ENCODE measurements at places on chromosomes 2 and 18.

DNA sequence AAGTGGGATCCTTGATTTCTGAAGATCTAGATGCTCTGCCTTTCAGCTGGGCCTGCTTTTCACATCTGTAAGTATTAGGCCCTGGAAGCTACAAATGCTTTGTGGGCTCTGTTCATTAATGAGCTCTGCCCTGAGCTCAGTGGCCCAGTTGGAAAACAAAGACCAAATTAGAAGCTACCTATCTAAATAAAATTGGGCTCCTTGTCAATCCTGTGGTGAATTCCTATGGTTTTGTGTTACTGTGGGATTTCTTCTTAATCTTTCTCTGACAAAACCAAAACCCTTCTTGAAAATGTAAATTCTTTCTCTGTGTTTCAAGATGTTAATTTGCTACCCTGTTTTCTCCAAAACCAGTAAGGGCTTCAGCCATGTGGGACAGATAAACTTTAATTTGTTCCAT is 219.0 kb upstream of the HS6ST1 start:
- no peak for DNase-seq

DNA sequence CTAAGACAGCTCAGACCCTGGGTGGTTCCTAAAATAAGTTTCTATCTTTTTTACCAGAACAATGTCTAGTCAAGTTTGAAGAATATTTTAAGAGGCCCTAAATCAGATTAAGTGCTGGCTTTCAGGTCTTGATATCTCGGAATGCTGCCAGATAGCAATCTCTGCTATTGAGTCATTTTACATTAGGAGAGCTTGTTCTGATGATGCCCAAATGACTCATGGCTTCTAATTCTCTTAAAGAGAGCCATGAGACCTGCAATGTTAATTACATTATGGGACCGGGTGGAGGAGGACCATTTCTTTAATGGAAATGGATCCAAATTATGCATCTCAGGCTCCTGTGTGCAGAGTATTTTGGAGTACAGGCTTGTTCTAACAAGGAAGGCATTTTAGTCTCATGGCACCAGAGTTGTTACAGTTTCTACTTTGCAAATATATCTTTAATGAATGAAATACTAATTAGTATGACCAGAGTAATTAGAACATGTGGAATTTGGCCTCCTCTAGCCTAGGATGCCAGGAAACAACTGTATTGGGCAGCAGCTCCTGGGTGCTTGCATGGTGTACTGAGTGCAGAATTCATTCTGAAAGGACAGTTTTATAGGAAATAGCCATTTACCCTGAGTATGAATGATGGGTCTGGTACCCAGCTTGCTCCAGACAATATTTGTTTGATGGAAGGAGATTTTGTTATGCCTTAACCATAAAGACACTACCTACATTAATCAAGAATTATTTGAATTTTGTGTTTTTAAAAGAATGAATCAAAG is 94.0 kb upstream of the SULT1C3 start:
- DNase-seq: no peak

DNA sequence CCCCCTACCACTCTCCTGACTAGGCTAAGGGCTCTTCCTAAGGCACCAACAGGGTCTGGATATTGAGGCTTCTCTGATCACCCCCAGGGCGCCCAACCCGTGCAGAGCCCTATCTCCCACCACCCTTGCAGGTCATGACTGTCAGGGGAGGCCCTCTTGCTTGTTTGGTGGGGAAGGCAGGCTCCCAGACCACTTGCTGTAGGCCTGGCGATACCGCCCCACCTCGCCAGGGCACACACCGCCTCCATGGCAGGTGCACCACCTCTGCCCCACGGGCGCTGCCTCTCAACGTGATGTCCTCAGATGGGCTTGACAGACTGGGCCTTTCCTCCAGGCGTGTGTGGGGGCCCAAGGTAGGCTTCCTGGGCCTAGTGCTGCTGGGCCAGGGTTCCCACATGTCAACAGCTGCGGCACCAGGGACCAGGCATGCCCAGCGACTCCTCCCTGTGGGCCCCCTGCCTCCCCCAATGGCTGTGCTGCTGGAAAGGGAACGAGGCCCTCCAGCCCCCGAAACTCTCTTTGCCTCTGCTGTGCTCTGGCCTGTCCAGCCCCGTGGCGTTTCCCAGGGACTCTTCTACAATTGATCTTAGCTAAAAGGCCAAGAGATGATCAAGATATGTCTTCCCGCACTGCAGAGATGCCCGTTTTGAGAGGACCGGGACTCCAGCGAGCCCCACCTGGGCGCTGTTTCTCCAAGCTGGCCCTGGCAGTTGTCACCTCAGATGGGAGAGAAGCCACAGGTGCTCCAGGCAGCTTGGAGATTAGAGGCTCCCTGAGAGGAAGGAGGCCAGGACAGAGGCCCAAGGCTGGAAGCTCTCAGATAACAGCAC is 7.5 kb downstream of the NPPC start:
- DNase-seq: no peak

GRCh38 chr2:3108710-3109702 is 268.6 kb downstream of the EIPR1 start:
- no peak for DNase-seq

Data from CD4-positive, alpha-beta T cell treated with Interleukin-4 for 4 hours (primary cell).